Pancreas (tissue), 10 donors: ENCODE measurements at places on chromosomes 7 and 10. TPM values are rescaled to one million over a fixed set of nuclear protein-coding genes. Genes with fewer than 3 reads are reported as not detected.

- DNase-seq, result no peak
- H3K36me3 ChIP-seq, result no peaks in the 10 kb centered on the region
- H3K27me3 ChIP-seq, result no peaks in the 10 kb centered on the region
- no peak overlapping the region for H3K4me3 ChIP-seq
- no peak overlapping the region for H3K27ac ChIP-seq
Observed at GRCh38 chr10:127300868-127301321, 104.5 kb upstream of the INSYN2A start.

- H3K27ac ChIP-seq, result no peak overlapping the region
- no peaks in the 10 kb centered on the region for H3K4me1 ChIP-seq
- no peaks in the 10 kb centered on the region for H3K27me3 ChIP-seq
- no peak overlapping the region for H3K4me3 ChIP-seq
- peaks cover 7% of the 10 kb centered on the region for H3K36me3 ChIP-seq
Observed at GRCh38 chr7:108561047-108561619, 8.4 kb downstream of the THAP5 start.

DNA sequence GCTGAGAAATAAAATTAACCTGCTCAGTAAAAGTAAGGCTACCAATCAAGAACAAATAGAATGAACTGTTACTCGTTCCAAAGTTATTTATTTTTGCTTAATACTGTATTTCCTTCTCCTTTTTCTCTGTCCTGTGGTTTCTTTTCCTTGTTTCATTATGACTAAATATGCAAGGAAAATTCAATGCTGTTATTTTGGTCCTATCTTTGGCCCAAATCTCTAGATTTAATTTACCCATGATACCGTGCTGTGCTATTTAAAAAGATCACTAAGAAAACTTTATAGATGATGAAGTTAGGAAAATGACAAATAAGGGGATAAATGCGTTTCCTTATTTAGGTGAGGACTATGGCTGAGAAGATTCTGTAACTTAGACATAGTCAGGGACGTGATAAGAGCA, 45.3 kb upstream of the FAM133B start:
- no peak overlapping the region for H3K4me3 ChIP-seq
- peaks cover 42% of the 10 kb centered on the region for H3K4me1 ChIP-seq
- no peak overlapping the region for H3K27ac ChIP-seq

GRCh38 chr7:33079096-33079495, 16.5 kb upstream of the NT5C3A start:
- H3K36me3 ChIP-seq, result no peaks in the 10 kb centered on the region
- no peaks in the 10 kb centered on the region for H3K4me1 ChIP-seq
- no peak overlapping the region for H3K27ac ChIP-seq
- H3K27me3 ChIP-seq, result no peaks in the 10 kb centered on the region

DNA sequence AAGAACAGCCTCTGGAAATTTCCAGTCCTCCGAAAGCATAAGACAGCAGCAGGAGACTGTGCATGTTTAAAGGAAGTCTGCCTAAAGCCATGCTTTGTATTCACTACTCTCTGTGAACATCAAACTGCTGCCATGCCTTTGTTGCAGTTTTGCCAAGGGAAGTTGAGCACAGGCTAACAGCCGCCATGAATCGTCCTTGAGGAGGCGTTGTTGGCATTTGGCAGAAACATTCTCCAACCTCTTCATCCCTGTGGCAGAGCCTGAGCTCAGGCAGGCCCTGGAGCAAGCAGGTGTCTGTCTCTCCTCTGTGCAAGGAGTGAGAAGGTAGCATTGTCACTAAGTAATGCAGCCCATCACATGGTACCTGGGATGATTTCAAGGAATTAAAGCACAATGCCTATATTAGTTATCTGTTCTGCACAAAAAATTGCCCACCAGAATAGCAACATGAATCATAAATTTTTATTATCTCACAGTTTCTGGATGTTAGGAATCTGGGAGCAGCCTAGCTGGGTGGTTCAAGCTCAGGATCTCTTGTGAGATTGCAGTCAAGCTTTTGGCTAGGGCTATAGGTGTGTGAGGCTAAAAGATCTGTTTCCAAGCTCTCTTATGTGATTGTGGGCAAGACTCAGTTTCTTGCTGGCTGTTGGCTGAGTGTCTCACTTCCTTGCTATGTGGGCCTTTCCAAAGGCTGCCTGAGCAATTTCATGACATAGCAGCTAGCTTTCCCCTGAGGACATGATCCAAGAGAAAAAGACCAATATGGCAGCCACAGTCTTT, 46.5 kb upstream of the KIAA1217 start:
- H3K4me1 ChIP-seq, result no peaks in the 10 kb centered on the region
- H3K27me3 ChIP-seq, result no peaks in the 10 kb centered on the region
- no peaks in the 10 kb centered on the region for H3K36me3 ChIP-seq
- no peak for DNase-seq
- no peak overlapping the region for H3K27ac ChIP-seq
- H3K4me3 ChIP-seq, result no peak overlapping the region

MOGAT3 gene
- polyA plus RNA-seq, result not detected

DNA sequence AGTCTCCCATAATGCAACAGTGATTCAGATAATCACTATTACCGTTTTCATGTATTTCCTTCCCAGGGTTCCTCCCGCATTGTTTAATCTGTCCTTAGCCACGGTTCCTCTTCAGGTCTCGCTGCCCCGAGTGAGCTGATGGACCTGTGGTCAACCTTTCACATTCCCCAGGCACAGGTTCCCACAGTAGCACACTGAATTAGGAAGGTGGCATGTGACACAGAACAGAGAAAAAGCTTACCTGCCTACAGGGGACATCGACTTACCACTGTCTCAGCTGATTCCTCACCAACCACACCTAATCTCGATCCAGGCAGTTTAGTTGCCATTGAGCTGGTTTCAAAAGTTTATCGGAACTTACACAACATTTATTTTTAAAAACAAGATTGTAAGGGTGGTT, 72.2 kb downstream of the MTURN start:
- no peaks in the 10 kb centered on the region for H3K27me3 ChIP-seq
- no peaks in the 10 kb centered on the region for H3K36me3 ChIP-seq
- DNase-seq, result no peak
- no peak overlapping the region for H3K27ac ChIP-seq
- H3K4me3 ChIP-seq, result no peak overlapping the region
- H3K4me1 ChIP-seq, result no peaks in the 10 kb centered on the region

GRCh38 chr7:135808206-135808605, 59.6 kb upstream of the FAM180A start:
- no peaks in the 10 kb centered on the region for H3K36me3 ChIP-seq
- H3K27me3 ChIP-seq, result no peaks in the 10 kb centered on the region
- H3K4me3 ChIP-seq, result no peak overlapping the region
- no peak for DNase-seq

ACTA2 gene
- 78.4 TPM for polyA plus RNA-seq

DNA sequence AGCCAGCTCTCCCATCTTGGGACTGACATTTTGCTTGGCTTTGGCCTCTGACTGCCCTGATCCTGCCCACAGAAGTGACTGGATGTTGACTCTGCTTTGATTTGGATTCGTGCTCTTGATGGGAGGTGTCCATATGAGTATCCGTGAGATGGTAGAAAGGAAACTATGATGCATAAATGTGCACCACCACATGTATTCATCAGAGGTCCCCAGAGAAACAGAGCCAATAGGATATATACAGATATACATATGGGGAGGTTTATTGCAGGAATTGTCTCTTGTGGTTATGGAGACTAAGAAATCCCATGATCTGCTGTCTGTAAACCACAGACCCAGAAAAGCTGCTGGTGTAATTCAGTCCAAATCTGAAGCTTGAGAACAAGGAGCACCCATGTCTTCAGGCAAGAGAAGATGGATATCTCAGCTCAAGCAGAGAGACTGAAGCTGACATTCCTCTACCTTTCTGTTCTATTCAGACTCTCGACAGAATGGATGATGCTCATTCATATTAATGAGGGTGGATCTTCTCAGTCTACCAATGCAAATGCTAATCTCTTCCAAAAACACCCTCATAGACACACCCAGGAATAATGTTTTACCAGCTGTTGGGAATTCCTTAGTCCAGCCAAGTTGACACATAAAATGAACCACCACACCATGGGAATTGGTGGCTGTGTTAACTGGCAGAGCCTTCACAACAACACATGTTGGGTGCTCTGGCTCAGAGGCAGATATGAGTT, 390.7 kb downstream of the CCSER2 start:
- H3K36me3 ChIP-seq, result no peaks in the 10 kb centered on the region
- no peak for DNase-seq
- no peak overlapping the region for H3K27ac ChIP-seq
- no peaks in the 10 kb centered on the region for H3K27me3 ChIP-seq

CCL24 gene
- polyA plus RNA-seq, result not detected

CYTH3 gene
- polyA plus RNA-seq, result 5.4 TPM

GIMAP8 gene
- 2.2 TPM for polyA plus RNA-seq

CALHM1 gene
- not detected for polyA plus RNA-seq

DNA sequence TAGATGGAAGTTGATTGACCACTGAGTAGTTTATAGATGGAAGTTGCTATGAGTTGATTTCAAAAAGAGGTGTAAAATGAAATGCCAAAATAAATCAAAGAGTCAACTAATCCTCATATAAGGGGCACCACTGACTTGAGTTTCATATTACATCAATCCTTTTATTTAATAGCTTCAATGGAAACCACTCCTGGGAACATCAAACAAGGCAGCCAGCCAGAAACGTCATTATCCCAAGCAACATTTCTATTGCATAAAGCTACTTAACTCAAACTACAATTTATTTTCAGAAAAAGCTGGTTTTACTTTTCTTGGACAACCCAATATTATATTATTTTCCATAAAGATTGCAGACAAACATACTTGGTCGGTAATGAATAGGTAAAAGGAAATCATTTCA, 162.1 kb downstream of the TSPAN12 start:
- no peaks in the 10 kb centered on the region for H3K27me3 ChIP-seq
- DNase-seq, result no peak
- no peak overlapping the region for H3K4me3 ChIP-seq

UNCX gene
- polyA plus RNA-seq, result not detected

DNA sequence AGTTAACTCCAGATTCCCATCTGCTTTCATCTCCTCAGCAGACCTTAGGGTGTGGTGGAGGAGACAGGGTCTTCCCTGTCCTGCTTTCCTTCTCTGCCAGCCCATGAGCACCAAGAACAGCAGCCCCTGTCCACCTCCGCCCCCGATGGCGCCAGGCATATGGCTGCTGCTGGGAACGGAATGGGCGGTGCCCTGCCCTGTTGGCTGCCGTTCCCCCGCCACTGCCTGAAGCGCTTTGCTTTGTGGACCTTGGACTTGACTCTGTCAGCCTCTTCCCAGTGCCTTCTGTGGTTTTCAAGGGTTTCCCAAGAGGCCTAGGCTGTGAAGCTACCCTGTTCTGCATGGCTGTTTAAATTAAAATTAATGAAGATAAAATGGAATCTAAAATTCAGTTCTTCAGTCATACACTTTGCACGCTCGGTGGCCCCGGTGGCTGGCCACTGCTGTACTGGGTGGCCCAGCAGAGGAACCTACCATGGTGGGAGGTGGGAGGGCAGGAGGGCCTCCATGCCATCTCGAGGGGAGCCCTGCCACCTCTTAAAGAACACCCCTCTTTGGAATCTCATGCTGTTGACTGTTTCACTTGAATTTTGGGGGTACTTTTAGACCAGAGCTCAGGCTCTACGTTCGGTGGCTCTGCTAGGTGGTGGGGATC, 78.7 kb downstream of the NKX6-2 start:
- DNase-seq, result peak; percentile 53
- H3K4me1 ChIP-seq, result no peaks in the 10 kb centered on the region
- H3K36me3 ChIP-seq, result no peaks in the 10 kb centered on the region
- no peak overlapping the region for H3K27ac ChIP-seq
- no peaks in the 10 kb centered on the region for H3K27me3 ChIP-seq

GRCh38 chr10:10758306-10758705, 259.4 kb upstream of the CELF2 start:
- no peak for DNase-seq
- no peaks in the 10 kb centered on the region for H3K36me3 ChIP-seq
- H3K27me3 ChIP-seq, result no peaks in the 10 kb centered on the region
- no peak overlapping the region for H3K27ac ChIP-seq

- no peaks in the 10 kb centered on the region for H3K27me3 ChIP-seq
- H3K4me1 ChIP-seq, result no peaks in the 10 kb centered on the region
- no peak overlapping the region for H3K27ac ChIP-seq
- no peak overlapping the region for H3K4me3 ChIP-seq
- no peaks in the 10 kb centered on the region for H3K36me3 ChIP-seq
Observed at GRCh38 chr10:117830787-117831212, 215.9 kb downstream of the RAB11FIP2 start.

DNA sequence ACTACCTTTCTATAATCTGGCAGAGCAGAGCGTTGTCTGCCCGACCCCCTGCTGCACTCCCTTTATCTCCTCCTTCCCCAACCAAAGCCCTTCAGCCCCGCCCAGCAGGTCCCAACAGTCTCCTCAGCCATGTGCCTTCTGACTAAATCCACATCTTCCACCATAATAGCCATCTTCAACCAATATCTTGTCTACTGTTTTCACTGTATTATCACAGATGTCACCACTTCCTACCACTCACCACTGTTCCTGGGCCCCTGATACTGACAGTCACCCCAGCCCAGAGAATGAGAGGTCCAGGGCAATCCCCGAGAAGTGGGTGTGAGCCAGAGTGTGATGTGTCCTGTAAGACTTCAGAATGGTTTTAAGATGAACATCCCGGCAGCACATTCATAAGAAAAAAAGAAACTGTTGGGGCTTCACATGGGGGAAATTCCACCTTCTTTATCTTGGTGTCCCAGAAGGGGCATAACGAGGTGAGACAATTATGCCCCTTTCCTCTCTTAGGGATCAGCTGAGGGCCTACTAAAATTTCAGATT, 25.3 kb downstream of the CCDC6 start:
- H3K27ac ChIP-seq, result no peak overlapping the region
- H3K4me3 ChIP-seq, result no peak overlapping the region
- H3K36me3 ChIP-seq, result no peaks in the 10 kb centered on the region
- no peaks in the 10 kb centered on the region for H3K27me3 ChIP-seq
- H3K4me1 ChIP-seq, result no peaks in the 10 kb centered on the region
- no peak for DNase-seq

ST8SIA6 gene
- not detected for polyA plus RNA-seq

DNA sequence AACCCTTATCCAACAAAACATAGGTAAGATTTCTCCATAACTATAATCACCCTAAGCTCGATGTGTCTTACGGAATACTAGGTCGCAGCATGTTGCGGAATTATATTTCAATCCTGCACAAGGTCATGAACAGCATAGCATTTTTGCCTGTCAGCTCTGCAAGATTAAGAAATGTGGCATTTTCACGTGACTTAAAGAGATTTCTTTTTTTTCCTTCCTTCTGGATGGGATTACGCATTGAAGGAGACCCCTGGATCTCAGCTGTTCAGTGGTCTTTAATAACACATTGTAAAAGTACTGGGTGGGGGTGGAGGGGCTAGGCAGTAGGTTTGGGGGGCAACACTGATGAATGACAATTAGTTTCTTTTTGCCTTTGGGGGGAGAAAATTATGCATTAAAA, 106.7 kb downstream of the CUBN start:
- H3K4me1 ChIP-seq, result no peaks in the 10 kb centered on the region
- no peaks in the 10 kb centered on the region for H3K36me3 ChIP-seq
- no peak overlapping the region for H3K4me3 ChIP-seq
- no peaks in the 10 kb centered on the region for H3K27me3 ChIP-seq
- DNase-seq, result no peak

- no peak overlapping the region for H3K27ac ChIP-seq
- H3K27me3 ChIP-seq, result no peaks in the 10 kb centered on the region
- H3K4me3 ChIP-seq, result no peak overlapping the region
- no peaks in the 10 kb centered on the region for H3K36me3 ChIP-seq
- DNase-seq, result no peak
Observed at GRCh38 chr7:7799138-7799537, 80.7 kb upstream of the RPA3 start.

- no peaks in the 10 kb centered on the region for H3K27me3 ChIP-seq
- no peaks in the 10 kb centered on the region for H3K4me1 ChIP-seq
- no peak overlapping the region for H3K4me3 ChIP-seq
- no peak overlapping the region for H3K27ac ChIP-seq
- no peaks in the 10 kb centered on the region for H3K36me3 ChIP-seq
Observed at GRCh38 chr10:111122127-111122526, 45.3 kb downstream of the ADRA2A start.
